Left lung (tissue), 14 donors: ENCODE measurements at places on chromosomes 1 and 21. TPM values are rescaled to one million over a fixed set of nuclear protein-coding genes. Genes with fewer than 3 reads are reported as not detected.

DNA sequence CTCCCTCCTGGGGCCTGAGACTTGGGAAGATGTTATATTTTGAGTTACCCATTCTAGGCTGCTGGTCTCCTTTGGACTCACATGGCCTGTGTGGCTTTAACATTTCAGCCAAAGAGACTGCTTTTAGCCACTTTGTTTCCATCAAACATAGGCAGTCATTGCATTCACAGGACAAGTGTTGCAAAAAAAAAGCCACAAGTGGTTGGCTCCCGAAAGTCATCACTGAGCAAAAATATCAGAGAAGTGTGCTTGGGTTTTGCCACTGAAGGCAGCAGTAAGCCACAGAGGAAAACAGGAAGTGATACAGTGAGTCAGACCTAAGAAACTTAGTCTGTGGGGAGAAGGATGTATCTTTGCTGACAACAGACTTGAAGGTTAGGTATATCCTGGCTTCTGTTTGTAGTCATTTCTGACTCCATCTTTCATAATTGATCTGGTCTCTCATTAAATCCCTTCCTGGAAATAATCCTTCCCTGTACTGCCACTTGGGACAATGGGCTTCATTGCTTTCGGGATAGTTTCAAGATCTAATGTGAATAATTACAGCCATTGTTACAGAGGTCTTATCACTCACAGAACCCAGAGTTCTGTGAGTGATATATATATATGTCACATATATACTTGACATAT, 80.9 kb downstream of the COLGALT2 start:
- no peak for DNase-seq

- DNase-seq = no peak
These were observed 12.5 kb downstream of the TMEM81 start for GRCh38 chr1:205071801-205072200.

DNA sequence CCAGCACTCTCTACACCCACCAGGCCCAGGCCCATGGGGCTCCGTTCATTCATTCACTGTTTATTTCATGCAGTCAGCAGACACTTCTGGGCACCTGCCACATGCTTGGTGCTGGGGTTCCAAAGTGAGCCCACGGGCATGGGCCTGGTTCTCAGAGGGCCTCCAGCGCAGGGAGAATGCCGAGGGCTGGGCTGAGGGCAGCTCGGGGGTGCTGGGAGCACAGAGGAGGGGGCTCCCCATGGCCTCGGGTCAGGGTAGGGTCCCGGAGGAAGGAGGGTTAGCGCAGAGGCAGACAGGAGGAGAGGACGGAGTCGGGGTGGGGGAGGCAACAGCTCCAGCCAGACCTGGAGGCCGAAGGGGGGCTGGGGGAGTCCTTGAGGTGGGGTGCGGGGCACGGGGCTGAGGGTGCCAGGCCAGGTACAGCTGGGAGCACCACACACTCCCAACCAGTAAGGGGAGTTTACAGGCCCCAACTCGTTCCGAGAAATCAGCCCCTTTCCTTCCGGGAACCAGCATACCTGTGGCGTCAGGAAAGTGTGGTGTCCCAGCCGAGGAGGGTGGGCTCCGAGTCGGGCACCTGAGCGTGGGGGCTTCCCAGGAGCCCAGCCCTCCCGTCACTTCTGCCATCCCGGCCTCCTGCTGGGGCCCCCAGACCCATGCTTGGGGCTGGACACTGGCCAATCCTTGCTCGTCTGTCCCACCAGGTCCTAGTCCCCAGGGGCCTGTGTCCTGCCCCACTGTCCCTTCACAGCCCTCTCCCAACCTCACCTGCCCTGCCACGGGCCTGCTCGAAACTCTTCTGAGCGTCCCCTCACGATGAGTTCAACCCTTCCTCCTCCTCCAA, 10.8 kb downstream of the ARHGEF16 start:
- DNase-seq = no peak

Gene KCNQ4
- 1.5 TPM for polyA plus RNA-seq
